ENCODE measurements at places on chromosomes 5 and 9. TPM values are rescaled to one million over a fixed set of nuclear protein-coding genes. Genes with fewer than 3 reads are reported as not detected.

The RNF180 gene
- 10.0 TPM for polyA plus RNA-seq

The CAVIN4 gene
- 2.9 TPM for polyA plus RNA-seq

The CER1 gene
- 0.71 TPM for polyA plus RNA-seq

The ACOT12 gene
- 0.68 TPM for polyA plus RNA-seq

The HRH2 gene
- 2.6 TPM for polyA plus RNA-seq

The PPP2R2B gene
- polyA plus RNA-seq: 13.8 TPM

The COL5A1 gene
- polyA plus RNA-seq: 70.5 TPM

The C9 gene
- 0.50 TPM for polyA plus RNA-seq

Measured in right renal cortex interstitium (tissue), 3 donors.